ENCODE measurements at places on chromosomes 6 and 20.

GRCh38 chr20:46835418-46835817 lies 59.2 kb upstream of the EYA2 start:
- H3K27me3 ChIP-seq: peaks cover 18% of the 10 kb centered on the region
- H3K4me1 ChIP-seq: peaks cover 5% of the 10 kb centered on the region
- H3K27ac ChIP-seq: no peak overlapping the region
- DNase-seq: no peak
- H3K36me3 ChIP-seq: no peaks in the 10 kb centered on the region

- no peaks in the 10 kb centered on the region for H3K36me3 ChIP-seq
- H3K4me3 ChIP-seq: no peak overlapping the region
- H3K4me1 ChIP-seq: no peaks in the 10 kb centered on the region
- no peak for DNase-seq
These were observed 205.0 kb upstream of the PREP start for GRCh38 chr6:105607636-105608621.

DNA sequence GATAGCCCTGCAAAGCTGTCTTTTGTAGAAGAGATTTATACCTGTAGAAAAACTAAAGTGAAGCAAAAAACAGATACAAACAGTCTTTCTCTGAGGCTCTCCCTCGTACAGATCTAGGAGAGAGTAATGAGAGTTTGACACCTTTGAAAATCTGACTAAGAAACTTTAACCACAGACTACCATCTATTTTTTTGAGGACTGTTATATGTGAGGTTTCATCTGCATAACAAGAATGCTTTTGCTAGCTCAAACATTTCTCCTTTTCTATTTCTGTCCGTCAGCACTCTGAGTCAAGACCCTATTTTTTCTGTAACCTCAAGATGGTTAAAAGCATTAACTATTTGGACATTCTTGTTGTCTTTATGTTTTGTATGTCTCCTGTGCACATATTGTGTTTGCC lies 193.0 kb downstream of the BTBD3 start:
- no peak overlapping the region for H3K27ac ChIP-seq
- peaks cover 9% of the 10 kb centered on the region for H3K27me3 ChIP-seq
- no peak overlapping the region for H3K4me3 ChIP-seq

GRCh38 chr6:33705268-33705885 lies 6.1 kb downstream of the UQCC2 start:
- no peaks in the 10 kb centered on the region for H3K27me3 ChIP-seq
- DNase-seq: no peak
- H3K4me3 ChIP-seq: no peak overlapping the region
- H3K27ac ChIP-seq: no peak overlapping the region
- peaks cover 35% of the 10 kb centered on the region for H3K4me1 ChIP-seq
- peaks cover 53% of the 10 kb centered on the region for H3K36me3 ChIP-seq

DNA sequence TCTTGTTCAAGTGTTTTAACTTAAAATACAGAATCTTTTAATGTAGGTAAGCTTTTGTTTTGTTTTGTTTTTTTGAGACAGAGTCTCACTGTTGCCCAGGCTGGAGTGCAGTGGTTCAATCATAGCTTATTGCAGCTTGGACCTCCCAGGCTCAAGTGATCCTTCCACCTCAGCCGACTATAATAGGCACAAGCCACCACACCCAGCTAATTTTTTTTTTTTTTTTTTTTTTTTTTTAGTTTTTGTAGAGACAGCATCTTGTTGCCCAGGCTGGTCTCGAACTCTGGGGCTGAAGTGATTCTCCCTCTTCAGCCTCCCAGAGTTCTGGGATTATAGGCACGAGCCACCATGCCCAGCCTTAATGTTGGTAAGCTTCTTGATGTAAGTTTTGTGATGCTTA lies 3.3 kb downstream of the EFHC1 start:
- H3K27ac ChIP-seq: no peak overlapping the region
- no peaks in the 10 kb centered on the region for H3K27me3 ChIP-seq
- H3K4me1 ChIP-seq: peaks cover 7% of the 10 kb centered on the region
- H3K4me3 ChIP-seq: no peak overlapping the region
- DNase-seq: no peak

DNA sequence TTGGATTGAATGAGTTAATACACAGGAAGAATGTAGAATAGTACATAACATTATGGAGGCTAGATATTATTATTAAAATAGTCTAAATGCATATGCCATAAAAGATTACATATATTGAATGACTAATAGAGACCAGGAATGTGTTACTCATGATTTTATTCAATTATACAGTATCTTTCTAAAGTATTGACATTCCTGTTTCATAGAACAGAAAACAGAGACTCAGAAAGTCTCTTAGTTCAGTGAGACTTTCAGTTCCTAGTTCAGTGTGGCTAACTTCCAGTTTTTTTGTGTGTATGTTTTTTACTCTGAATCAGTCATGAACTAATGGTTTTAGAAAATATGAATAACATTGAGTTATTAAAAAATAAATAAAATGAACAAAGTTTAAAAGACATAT lies 34.6 kb upstream of the TMEM244 start:
- DNase-seq: no peak
- no peak overlapping the region for H3K4me3 ChIP-seq
- H3K36me3 ChIP-seq: no peaks in the 10 kb centered on the region

DNA sequence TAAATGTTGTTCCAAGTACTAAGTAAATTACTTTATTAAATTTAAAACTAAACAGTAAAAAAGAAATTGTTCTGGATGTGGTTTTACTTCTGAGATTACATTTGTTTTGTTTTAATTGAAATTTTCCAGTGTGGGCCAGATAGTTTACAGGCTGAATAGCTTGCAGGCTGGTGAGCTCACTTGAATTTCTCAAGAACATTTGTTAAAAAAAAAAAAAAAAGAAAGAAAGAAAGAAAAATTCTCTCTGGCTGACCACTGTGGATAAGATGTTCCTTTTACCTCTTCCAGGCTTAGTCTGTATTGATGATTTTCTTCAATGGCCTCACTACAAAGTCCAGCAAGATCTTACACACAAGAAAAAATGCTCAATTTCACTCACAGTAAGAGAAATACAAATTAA lies 85.4 kb downstream of the PLCG1 start:
- peaks cover 5% of the 10 kb centered on the region for H3K4me1 ChIP-seq
- no peak overlapping the region for H3K27ac ChIP-seq
- no peaks in the 10 kb centered on the region for H3K27me3 ChIP-seq
- peaks cover 18% of the 10 kb centered on the region for H3K36me3 ChIP-seq

- no peaks in the 10 kb centered on the region for H3K27me3 ChIP-seq
- no peak for DNase-seq
- H3K36me3 ChIP-seq: peaks cover 28% of the 10 kb centered on the region
- H3K4me1 ChIP-seq: peaks cover 4% of the 10 kb centered on the region
- H3K27ac ChIP-seq: no peak overlapping the region
These were observed 71.2 kb downstream of the CDS2 start for GRCh38 chr20:5197847-5198650.

DNA sequence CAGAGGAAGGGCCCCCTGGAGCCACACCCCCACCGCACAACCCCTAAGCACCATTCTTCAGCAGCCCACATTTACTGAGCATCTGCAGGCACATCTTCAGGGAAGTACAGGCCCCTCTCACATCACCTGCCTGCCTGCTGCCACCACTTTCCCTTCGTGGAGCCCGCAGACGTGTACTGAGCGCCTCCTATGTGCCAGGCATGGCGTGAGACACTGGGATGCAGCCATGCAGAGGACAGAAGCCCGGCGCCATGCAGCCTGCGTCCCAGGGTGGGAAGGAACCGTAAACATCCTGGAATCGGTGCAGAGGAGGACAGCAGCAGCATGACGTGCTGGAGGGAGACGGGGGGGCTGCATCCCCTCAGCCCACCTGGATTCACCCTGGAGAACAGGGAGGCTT lies 78.1 kb downstream of the GRM4 start:
- no peaks in the 10 kb centered on the region for H3K36me3 ChIP-seq
- H3K27me3 ChIP-seq: peaks cover 14% of the 10 kb centered on the region
- DNase-seq: no peak
- H3K27ac ChIP-seq: no peak overlapping the region

- DNase-seq: no peak
- H3K27me3 ChIP-seq: no peaks in the 10 kb centered on the region
- no peak overlapping the region for H3K4me3 ChIP-seq
- H3K36me3 ChIP-seq: no peaks in the 10 kb centered on the region
- no peaks in the 10 kb centered on the region for H3K4me1 ChIP-seq
- H3K27ac ChIP-seq: no peak overlapping the region
These were observed 141.3 kb downstream of the ADGRB3 start for GRCh38 chr6:68776354-68776753.

DNA sequence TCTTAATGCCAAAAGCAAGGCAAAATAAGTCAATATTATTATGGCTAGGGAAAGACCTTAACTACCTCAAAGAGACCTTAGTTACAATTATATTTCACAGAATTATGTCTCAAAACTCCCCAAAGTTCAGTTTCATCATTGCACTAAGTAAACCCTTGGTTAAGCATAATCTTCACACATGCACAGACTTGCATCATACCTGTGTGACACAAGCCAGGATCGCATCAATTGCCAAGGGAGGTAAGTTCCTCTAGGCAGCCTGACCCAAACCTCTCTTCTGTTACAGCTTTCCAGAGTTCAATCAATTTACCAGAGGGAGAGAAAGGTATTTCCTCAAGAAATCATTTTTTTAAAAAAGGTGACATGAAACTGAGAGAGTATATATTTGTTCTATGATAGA lies 31.9 kb upstream of the PRSS35 start:
- no peak for DNase-seq
- no peaks in the 10 kb centered on the region for H3K4me1 ChIP-seq
- H3K4me3 ChIP-seq: no peak overlapping the region
- H3K36me3 ChIP-seq: no peaks in the 10 kb centered on the region

DNA sequence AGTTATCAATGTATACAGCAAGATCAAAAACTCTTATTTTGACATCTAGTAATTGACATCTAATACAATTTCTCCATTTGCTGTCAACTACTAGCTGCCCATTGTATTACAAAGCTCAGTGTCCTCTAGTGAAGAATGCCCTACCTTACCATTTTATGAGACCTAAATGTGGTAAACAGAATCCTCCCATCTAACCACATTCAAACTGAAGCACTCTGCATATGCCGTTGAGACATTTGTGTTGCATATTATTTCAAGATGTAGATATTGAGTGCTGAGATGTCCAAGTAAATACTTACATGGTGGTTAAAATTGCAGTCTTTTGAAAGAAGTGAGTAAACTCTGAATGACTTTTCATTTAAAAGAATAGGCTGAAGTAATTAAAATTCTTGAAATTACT lies 597 bp upstream of the GLYATL3 start:
- H3K36me3 ChIP-seq: peaks cover 8% of the 10 kb centered on the region
- H3K4me3 ChIP-seq: no peak overlapping the region

DNA sequence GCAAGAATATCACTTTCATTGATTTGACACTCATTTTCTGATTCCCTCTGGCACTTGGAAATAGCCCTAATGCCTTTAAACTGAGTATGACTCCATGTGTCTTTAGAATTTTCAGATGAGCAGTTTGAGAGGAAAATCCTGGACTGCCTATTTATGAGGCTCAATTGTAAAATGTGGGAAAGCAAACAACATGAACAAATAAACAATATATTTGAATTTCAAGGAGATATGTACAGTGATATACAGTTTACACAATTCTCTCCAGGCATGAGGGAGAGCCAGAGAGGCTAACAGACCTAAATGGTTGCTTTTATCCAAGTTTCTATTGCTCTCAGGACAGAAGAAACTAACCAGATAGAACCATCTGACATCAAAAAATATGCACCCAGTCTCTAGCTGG lies 748.2 kb upstream of the NRSN1 start:
- H3K27me3 ChIP-seq: no peaks in the 10 kb centered on the region
- no peak overlapping the region for H3K4me3 ChIP-seq
- no peaks in the 10 kb centered on the region for H3K4me1 ChIP-seq
- H3K27ac ChIP-seq: no peak overlapping the region
- H3K36me3 ChIP-seq: no peaks in the 10 kb centered on the region

DNA sequence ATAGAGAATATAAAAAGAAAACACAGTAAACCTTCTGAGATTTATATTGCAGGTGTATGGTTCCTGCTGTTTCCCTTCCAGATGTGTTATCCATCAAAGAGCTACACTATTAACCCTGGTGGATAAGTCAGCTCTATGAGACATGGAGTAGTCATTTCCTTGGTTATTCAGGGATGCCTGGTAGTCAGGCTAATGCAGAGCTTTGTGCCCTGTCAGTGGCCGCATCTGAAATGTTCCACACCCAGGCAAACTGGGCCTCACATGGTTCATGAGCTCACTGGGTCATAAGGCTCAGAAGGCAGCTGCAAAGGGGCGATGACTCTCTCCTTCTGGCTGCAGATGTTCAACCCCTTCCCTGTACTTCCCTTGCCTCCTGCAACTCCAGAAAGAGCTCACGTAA lies 473.6 kb downstream of the EPHA7 start:
- no peak overlapping the region for H3K27ac ChIP-seq
- H3K4me3 ChIP-seq: no peak overlapping the region
- H3K36me3 ChIP-seq: no peaks in the 10 kb centered on the region
- no peaks in the 10 kb centered on the region for H3K4me1 ChIP-seq
- DNase-seq: no peak

DNA sequence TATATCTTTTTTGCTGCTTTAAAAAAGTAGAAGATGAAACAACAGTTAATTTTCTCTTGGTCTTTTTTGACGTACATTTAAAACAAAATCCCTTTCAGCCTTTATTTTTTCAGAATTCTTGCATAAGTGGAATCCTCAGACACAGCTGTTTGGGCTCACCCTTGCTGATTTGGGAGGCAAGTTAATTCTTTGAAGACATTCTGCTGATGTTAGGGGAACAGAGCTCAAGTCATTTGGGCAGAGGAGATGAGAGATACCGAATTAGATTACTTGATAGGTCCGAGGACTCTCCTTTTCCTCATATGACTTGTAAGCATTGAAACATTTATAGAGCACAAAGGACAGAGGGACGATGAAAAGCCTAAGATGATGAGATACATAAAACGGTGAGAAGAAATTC lies 567.9 kb upstream of the CITED2 start:
- H3K27me3 ChIP-seq: no peaks in the 10 kb centered on the region
- peaks cover 37% of the 10 kb centered on the region for H3K4me1 ChIP-seq
- DNase-seq: no peak
- no peaks in the 10 kb centered on the region for H3K36me3 ChIP-seq
- H3K27ac ChIP-seq: no peak overlapping the region

DNA sequence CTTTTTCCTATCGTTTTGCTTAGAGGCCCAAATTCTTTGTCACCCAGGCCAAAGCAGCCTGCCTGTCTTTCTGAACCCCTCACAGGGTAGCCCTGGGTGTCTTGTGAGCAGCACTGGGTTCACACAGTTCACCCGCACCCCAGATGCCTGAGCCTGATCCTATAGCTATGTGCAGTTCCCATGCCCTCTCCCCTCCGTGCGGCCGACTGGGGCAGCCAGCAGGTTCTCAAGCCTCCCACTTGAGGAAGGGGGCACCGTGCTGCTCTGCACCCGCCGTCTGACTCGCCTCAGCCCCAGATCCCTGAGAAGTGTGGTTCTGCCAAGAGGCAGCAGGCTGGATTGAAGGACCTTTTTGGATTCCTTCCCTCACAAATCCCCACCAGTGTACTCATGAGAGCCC lies 89.0 kb downstream of the PSMB1 start:
- H3K27me3 ChIP-seq: peaks cover 17% of the 10 kb centered on the region
- no peak overlapping the region for H3K27ac ChIP-seq
- no peaks in the 10 kb centered on the region for H3K36me3 ChIP-seq
- no peak for DNase-seq
- H3K4me3 ChIP-seq: no peak overlapping the region
- H3K4me1 ChIP-seq: peaks cover 9% of the 10 kb centered on the region
